ENCODE measurements at places on chromosomes 7 and 10.
A peak's percentile ranks its signal among the peaks of the same experiment; 100 is the strongest.

DNA sequence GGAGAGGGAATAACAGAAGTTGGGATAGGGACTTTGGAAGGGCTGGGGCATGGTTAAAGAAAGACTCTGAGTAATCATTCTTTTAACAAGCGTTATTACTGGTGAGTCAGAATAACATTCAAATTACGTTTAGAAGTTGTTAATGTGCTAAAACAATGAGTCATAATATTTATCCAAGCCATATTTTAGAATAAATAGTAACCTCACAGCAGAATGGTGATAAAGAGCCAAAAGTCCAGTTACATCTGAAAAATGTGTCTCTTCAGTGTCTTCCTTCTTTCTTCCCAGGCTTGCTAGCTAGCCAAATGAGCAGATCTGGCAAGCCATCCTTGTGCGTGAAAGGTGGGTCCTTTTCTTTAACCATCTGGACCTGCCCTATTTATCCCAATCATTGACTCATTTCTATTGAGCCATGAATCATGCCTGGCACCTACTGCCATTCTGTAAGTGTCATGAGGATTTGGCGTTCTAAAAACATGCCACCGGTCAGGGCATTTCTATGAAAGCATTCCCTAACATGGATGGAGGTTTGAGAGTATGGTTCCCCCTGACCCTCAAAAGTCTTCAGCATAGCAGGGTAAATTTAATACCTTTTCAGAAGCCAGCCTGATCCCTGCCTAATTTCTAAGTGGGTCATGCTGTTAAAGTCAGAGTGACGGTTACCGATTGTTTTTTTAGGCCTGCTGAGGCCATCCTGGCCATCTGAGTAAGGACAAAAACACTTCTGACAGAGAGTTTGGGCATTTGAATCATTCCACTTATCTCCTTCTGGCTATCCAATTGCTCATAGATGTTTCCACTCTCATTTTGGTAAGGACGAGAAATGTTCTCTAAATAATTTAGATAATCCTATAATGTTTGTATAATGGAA, 26.9 kb downstream of the MYPN start:
- DNase-seq: peak; percentile 78

GRCh38 chr7:35257251-35258124, 3.6 kb upstream of the TBX20 start:
- no peak for DNase-seq

DNA sequence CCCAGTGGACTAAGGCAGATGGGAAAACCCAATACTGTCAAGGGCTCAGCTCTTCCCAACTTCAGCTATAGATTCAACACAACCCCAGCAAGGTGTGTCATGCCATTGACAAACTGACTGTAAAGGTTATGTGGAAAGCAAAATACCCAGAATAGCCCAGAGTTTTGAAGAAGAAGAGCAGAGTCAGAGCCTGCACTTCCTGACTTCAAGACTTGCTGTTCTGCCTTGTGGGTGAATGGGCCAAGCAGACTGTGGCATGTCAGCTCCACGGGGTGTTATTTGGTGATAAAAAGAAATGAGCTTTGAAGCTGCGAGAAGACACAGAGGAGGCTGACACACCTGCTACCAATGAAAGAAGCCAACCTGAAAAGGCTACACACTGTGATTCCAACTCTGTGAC, 89.7 kb downstream of the NKX6-2 start:
- DNase-seq: no peak

DNA sequence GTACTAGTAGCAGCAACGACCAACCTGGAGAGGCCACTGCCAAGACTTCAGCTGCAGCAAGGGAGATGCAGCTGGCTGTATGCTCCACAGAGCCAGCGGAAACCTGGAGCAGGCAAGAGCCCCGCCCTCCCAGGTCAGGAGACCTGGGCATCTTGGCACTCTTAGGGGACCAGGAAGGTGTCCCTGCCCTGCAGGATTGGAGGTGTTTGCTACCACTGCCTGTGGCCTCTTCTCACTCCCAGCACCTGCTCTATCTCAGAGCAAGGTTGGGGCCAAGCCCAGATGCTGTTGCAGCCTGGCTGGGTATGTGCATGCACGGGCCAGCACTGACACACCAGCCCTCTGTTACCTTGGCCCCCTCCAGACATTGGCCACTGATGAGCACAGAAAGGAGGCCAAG, 1512.8 kb downstream of the REEP3 start:
- DNase-seq: no peak

DNA sequence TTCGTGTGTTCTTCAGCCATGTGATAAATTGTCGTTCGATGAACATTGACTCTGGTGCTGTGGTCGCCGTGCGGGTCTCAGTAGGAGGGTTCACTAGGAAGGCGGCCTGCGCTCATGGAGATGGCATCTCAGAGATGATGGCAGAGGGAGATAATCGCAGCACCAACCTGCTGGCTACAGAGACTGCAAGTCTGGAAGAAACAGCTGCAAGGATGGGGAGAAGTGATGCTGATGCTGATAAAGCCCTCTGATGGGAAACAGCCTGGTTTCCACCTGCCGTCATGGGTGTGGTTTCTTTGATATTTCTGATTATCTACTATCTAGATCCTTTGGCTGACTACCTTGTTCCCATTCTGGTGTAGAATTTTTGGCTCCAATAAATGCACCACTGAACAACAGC, 130.5 kb upstream of the ANKRD30A start:
- peak; percentile 53 for DNase-seq

DNA sequence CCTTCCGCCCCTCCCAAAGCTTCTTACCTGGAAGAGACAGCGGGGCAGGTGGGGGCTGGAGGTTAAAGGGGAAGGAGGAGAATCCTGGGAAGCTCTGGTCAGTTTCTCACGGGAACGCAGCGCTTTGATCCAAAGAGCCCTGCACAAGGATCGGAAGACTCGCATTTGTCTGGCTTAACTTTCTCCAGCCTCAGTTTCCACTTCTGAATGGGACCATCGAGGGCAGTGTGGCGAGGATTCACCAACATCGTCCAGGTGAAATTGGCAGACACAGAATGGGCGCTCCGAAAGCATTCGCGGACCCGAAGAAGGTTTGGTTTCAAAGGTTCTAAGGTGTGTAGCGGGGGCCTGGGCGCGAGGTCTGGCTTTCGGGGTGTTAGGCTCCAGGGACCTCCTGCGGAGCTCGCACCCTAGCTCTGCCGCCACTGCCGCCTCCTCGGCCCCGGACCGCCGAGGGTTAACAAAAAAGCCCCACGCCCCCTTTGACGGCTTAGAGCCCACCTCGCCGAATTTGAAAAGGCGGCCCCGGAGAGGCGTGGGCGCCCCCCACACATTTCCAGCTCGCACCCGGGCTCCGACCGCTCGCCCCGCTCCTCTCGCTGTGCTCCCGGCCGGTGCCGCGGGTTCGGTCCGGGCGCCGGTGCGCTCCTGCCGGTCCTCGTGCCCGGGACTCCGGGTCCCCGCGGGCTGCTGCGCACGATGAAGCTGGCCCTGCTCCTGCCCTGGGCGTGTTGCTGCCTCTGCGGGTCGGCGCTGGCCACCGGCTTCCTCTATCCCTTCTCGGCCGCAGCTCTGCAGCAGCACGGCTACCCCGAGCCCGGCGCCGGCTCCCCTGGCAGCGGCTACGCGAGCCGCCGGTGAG, at the start of gene COL26A1:
Gene COL26A1, plus strand, starts transcription at position 542 of the 862 bp plus-strand sequence. Its CDS starts 158 bp downstream, at position 700.
- DNase-seq: peak; percentile 70

DNA sequence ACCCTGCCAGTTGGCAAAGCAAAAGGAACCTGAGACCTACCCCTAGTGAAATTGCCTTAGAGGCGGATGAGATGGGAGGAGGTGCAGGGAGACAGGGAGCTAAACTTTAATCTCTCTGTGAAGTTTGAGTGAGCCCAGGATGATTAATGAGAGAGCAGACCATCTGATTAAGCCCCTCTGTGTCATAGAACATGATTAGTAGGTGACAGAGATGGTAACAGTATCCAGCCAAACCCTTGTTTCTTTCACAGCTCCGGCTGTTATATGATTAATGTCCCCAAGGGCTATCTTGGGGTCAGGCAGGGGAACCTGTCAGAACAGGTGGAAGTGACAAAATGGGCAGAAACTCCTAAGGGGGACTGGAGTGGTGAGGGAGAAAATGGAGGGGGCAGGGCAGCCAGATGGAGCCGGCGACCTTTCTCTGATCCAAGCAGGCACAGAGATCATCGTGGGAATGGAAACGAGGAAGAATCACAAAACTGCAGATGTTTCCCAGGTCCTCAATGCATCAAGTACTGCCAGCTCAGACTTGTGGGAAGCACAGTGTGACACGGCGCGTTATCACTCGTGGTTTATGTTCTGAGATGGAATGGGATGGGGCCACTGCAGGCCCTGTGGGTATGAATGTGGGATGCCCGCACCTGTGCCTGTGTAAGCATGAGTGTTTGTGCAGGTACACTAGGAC, 684.2 kb downstream of the LRMDA start:
- DNase-seq: no peak

- no peak for DNase-seq
These were observed 139.8 kb upstream of the RSU1 start for GRCh38 chr10:16957038-16957437.

DNA sequence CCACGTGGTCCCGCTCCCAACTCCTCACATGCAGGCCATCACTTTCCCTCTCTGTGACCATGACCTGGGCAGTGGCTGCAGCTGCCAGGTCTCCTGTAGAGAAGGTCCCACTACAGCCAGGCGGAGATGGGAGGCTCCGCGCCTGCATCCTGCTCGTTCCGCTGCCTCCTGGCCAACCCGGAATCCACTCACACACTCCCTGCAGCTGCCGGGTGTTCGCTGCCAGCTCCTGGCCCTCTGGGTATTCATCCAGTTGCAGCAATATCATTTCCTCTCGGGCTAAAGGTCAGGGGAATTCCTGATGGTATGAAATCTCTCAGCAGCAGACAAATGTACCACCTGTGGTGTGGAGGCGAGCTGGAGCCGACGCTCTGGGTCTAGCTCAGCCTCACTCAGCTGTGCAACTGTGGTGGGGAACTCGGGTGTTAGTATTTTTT, 65.7 kb downstream of the TLL2 start:
- no peak for DNase-seq

GRCh38 chr10:87596351-87596750, 63.3 kb upstream of the PAPSS2 start:
- DNase-seq: no peak

GRCh38 chr7:130875265-130875741, 141.3 kb upstream of the KLF14 start:
- peak; percentile 50 for DNase-seq

DNA sequence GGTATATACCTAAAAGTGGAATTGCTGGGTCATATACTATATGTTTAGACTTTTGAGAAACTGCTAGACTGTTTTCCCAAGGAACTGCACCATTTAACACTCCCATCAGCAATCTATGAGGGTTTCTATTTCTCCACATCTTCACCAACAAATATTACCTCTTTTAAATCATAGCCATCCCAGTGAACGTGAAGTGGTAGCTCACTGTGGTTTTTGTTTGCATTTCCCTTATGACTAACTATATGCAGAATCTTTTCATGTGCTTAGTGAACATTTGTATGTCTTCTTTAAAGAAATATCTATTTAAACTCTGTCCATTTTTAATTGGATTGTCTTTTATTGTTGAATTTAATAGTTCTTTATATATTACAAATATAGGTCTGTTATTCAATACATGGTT, 115.8 kb upstream of the SEC61G start:
- DNase-seq: no peak
